Activated CD4-positive, alpha-beta T cell treated with anti-CD3 and anti-CD28 coated beads, Interleukin-2, amount 50 U/mL, for 24 hours (primary cell): ENCODE measurements at places on chromosomes 4 and X.

- DNase-seq, result no peak
Observed at GRCh38 chrX:35432056-35432455, 366.1 kb upstream of the MAGEB16 start.

GRCh38 chr4:40838742-40839141 lies 89.0 kb downstream of the NSUN7 start:
- DNase-seq, result no peak

DNA sequence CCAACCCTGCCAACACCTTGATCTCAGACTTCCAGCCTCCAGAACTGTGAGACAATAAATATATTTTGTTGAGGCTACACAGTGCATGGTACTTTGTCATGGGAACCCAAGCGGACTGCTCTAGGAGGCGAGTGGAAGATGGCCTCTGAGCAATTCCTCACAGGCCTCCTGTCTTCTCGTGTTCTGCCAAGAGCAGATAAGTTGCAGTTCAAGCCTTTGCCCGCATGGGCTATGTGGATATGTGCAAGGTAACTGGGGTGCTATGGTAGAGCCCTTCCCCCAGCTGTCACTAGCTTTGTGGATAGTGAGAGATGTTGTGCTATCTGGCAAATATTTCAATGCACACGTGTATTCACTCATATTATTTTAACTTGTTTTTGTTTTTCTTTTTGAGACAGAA lies 156.0 kb upstream of the BCOR start:
- DNase-seq, result no peak

- no peak for DNase-seq
Observed at GRCh38 chr4:100895556-100896197, 377.9 kb upstream of the EMCN start.

GRCh38 chr4:24646798-24647460 lies 62.6 kb upstream of the DHX15 start:
- no peak for DNase-seq
